Activated naive CD8-positive, alpha-beta T cell treated with anti-CD3 and anti-CD28 coated beads, Interleukin-2, amount 10 ng/mL, durations not matched to agents 7 days and 5 days (primary cell): ENCODE measurements at places on chromosomes 6 and 20.
A peak's percentile ranks its signal among the peaks of the same experiment; 100 is the strongest.

DNA sequence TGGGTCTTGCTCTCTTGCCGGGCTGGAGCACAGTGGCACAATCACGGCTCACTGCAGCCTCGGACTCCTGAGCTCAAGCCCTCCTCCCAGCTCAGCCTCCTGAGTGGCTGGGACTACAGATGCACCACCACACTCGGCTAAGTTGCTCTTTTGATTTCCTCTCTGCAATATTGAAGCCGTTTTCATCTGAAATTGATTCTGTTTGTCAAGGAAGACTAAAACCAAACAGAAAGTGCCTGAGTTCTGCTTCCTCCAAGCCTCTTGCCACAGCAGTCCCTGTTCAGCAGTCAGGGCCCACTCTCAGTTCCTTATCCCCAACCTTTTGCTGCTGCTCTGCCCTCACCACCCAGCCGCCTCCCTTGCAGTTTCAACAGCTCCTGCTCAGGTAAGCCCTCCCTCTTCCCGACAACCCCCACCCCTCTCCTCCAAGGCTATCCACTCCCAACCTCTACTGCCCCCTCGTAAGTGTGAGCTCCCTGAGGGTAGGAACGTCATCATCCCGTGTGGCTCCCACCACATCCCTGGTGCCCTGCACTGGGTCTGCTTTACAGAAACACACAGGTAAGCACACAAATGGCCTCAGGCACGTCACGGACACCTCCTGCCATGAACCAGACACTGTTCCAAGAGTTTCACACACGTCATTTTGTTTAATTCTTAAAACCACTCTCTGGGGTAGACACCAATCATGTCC, 70.7 kb upstream of the TAB2 start:
- no peak for DNase-seq

DNA sequence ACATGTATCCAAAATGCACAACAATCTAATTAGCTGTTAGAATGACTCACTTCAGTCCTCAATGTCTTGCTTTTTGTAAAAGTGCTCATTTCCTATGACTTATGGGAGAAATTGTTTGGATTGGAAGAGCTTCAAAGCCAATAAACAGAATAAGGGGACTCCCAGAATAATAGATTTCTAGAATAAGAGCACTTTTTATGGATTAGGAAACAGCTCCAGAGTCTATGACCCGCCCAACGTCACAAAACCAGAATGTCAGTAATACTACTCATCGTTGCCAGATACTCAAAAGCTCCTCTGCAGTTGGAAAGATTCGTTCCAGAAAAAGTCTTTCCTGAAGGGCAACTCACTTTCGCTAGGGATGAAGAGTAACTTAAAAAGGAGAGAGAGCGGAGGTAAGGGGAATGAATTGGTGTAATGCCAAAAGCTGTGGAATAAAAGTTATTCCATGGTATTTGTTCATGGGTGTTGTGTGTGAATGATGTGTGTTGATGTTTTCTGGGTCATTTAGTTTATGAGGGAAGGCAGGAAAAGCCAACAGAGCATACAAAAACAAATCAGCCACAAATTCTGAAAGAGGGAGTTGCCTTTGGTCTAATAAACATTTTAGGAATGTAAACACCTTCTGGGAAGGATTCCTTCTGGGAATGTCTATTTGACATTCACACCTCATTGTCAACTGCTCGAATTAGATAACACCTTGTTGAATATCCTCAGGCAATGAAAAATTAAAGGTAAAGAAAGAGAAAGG, 64.6 kb downstream of the SYNE1 start:
- DNase-seq: no peak

GRCh38 chr20:49750611-49751396, 37.1 kb upstream of the B4GALT5 start:
- DNase-seq: peak; percentile 41

DNA sequence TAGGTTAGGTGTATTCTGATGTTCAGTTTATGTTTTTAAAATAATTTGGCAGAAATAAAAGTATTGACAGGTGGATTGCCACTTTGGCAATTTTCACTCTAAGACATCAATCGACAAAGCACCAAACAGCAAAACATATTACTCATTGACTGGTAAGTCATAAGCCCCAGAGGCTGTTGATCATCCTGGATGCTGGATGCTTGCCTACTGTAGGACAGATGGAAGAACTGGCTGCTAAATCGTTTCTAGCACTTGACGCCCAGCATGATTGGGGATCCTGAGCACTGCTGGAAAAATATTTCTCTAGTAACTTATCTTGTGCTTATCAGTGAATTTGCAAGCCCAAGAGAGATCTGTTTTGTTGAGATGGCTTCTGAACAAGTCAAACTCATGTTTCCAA, 1001.9 kb upstream of the FLRT3 start:
- DNase-seq: no peak

- DNase-seq: peak; percentile 86
Measured at GRCh38 chr20:57390604-57391438, at the start of gene RBM38. TSS of gene RBM38 (plus strand) at chr20:57391396. CDS start at chr20:57391582, 186 bp downstream.

DNA sequence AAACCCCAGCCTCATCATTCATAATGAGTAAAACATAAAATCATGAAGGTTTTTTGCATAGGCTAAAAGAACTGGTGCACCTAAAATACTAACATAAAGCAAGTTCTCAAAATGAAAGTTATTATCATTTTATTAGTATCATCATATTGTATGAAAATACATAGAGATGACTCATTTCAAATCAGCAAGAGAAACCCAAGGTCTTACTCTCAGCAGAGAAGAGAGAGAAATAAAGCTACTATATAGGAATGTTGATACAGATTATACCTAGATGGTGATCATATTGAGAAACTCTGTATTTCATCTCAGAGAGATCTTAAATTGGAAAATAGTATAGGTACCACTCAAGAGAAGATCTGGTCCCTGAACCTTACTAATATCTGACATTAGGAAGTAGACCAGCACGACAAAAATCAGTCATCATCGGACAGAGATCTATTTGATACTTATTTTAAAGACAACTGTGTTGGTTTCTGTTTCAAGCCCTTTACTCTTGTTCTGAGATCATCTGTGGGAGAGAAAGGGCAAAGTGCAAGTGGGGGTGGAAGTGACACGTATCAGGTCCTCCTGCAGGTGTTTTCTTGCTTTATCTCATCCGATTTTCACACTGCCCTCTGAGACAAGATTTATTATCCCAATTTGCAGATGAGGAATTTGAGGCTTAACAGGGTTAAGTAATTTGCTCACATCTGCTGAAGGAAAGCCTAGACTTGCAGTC, 532.3 kb downstream of the MAFB start:
- DNase-seq: no peak

- DNase-seq: no peak
Measured at GRCh38 chr6:69673298-69673697, 123.5 kb downstream of the LMBRD1 start.

DNA sequence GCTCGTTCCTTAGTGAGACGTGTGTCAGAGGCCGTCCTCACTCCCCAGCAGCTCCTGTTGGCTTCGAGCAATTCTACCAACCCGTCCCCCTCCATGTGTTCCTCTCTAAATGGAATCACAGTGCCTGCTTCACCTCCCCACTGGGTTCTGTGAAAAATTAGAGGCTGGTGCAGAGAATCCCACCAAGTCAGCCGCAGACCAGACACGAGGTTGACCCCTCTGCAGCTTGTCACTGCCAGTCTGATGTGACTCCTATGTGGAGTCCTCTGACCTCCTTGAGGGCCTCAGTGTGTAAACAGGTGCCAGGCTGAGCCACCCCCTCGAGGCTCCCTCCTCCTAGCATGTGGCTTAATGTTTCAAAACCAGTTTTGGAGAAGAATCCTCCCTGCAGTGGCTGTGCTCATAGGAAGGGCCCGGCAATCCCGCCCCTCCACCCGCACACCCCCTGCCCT, 12.6 kb upstream of the IRF4 start:
- DNase-seq: no peak

DNA sequence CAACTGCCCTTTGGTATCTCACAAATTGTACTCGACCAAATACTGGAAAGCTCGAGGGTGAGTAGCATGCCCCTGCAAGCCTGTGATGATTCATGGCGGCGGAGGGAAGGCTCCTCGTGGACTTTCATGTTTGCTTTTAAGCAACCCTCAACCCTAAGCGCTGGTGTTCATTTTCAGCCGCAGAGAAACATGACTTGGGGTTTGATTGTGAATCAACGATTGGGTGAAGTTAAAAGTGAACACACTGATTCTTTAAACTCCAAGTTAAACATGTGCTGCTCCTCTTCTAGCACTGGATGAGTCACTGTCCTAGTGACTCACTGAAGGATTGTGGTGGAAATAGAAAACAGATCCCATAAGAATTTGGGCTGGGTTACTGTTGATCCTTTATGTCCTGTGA, 8.3 kb downstream of the CD109 start:
- DNase-seq: no peak

DNA sequence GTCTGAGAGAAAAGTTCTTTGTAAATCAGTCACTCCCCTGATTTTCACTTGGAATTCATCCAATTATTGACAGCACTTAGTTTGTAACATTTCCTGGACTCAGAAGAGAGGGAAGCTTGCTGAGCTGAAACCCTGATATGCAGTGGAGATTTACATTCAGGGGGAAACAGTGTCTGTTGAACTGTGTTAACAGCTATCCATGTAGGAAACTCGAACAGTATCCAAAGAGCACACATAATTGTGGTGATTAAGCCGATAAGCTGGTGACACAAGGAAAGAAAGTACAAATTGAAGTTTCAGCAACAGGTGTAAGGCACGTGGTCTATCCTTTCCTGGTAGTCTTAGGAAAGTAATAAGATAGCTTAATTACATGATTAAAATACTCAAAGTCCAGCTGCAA, 78.1 kb upstream of the FLRT3 start:
- no peak for DNase-seq

- DNase-seq: no peak
Measured at GRCh38 chr6:143298071-143298470, 152.4 kb downstream of the ADAT2 start.

DNA sequence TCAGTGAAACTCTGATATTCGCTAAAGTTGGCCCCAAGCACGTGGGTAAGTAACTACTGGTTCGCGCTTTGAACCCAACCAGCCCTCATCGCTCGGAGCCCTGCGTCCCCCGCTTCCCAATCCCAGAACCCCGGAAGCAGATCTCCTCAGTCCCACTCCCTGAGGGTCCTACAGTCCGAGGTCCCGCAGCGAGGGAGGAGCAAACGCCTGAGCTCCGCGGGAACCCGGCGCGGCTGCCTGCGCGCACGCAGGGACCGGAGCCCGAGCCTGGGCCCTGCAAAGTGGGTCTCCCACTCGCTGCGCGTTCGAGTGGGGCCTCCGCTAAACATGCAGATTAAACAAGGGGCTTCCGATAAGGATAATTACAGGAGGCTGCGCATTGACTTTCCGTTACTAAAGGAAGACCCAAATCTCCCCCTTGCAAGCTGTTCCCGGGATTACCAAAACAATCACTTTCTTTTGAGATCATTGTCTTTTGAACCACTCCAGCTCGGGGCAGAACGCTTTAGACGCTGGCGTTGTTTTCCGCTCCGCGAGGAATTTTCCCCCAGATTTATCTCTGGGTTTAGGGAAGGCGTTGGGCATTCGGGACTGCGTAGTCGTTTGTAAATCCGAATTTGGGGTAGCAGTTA, 1.3 kb upstream of the VSX1 start:
- no peak for DNase-seq

DNA sequence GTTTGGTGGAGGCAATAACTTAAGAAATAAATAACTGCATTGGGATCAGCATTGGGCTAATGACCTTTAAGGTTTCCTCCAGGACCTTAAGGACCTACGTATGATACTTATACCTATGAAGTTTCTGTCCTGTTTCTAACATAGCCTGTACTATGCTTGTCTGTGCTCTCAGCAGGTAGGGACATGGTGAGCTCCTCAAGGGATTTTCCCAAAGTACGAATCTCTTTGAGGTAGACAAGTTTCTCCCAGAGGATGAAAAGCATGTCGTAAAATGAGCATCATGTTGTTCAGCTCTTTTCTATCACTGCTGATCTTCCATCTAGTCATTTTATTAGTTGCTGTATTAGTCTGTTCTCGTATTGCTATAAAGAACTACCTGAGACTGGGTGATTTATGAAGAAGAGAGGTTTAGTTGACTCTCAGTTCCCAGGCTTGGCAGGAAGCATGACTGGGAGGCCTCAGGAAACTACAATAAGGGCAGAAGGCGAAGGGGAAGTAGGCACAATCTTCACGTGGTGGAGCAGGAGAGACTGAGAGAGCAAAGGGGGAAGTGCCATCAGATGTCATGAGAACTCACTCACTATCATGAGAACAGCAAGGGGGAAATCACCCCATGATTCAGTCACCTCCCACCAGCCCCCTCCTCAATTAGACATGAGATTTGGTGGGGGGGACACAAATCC, 77.8 kb upstream of the TGM3 start:
- DNase-seq: no peak

- DNase-seq: peak; percentile 58
Measured at GRCh38 chr6:155154158-155154830, 109.5 kb upstream of the CLDN20 start.

- no peak for DNase-seq
Measured at GRCh38 chr6:66226109-66226508, 519.1 kb upstream of the EYS start.

DNA sequence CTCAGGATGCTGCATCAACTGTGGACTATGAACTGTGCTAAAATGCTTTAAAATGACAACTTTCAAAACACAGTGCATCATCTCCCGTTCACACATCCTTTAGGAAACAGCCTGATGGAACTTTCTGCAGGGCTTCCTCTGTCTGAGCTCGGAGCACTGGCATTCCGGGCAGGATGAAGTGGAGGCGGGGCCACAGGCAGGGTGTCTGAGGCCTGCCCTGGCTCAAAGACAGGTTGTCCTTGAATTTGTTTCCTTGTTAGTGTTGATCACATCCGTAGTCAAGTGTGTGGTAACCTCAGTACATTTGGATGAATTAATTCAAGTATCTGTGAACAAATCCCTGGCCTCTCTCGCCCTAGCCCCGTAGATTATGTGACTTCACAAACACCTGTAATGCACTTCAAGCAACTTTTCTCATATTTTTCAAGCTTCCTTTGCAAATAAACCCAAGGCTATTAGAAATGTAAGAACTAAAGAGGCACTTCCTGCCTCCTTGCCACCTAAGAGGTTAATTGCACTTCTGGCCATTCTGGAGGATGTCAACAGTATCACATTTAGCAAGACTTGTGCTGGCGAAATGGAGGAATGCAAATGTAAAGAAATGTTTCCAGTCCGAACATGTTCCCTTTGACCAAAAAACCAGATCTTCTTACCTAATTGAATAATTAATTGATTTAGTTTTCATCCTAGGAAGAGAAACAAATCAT, 3.1 kb downstream of the CD93 start:
- no peak for DNase-seq

GRCh38 chr20:25579081-25579770, 6.1 kb downstream of the NINL start:
- DNase-seq: no peak

GRCh38 chr6:108862479-108863191, 14.4 kb downstream of the ARMC2 start:
- DNase-seq: no peak

DNA sequence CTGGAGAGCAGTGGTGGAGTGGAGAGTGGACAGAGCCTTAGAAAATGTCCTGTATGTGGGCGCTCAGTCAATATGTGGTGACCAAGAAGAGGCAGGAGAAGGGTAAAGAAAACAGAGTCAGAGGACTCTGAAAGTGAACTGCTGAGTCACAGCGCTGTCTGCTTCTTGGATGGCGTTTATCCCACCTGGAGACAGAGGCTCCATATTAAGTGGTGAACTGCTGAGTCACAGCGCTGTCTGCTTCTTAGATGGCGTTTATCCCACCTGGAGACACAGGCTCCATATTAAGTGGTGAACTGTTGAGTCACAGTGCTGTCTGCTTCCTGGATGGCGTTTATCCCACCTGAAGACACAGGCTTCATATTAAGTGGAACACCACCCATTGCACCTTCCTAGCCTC, 119.3 kb upstream of the RALGAPA2 start:
- DNase-seq: no peak

GRCh38 chr20:50601511-50602431, 89.6 kb downstream of the RIPOR3 start:
- no peak for DNase-seq

GRCh38 chr6:151180330-151181048, 59.3 kb upstream of the AKAP12 start:
- DNase-seq: no peak
